Effector CD8-positive, alpha-beta T cell (primary cell): ENCODE measurements at places on chromosomes 11 and 22.

- DNase-seq: no peak
These were observed 524.1 kb downstream of the METTL15 start for GRCh38 chr11:28632338-28632737.

DNA sequence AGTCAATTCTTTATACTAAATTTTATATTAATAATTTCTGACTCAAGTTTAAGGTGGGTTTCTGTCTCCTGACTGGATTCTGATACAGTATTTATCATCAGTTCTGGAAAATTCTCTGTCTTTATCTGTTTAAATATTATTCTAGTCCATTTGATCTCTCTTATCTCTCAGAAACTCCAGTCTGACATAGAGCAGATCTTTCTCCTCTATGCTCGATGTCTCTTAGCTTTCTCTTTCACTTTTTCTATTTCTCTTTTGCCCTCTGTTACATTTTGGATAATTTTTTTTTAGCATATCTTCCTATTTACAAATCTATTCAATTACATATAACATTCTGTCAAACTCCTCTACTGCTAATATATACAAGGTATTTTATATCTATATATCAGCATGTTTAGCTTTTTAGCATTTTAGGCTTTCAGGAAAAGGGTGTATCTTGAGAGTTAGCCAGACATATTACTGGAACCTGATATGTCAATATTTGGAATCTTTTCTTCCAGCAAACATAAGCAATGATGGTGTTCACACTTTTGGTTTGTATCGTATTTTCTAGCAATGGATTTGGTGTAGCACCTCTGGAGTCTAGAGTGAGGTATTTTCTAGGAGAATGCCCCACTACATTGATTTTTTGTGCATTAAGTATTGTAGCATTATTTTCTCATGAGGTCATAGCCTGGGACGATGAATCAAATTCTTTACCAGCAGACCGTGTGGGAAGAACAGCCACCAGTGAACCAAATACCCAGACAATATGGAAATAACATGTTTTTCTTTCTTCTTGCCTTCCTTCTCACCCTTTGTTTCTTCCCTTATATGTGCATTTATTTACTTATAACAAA is 4.1 kb upstream of the NNMT start:
- DNase-seq: no peak

DNA sequence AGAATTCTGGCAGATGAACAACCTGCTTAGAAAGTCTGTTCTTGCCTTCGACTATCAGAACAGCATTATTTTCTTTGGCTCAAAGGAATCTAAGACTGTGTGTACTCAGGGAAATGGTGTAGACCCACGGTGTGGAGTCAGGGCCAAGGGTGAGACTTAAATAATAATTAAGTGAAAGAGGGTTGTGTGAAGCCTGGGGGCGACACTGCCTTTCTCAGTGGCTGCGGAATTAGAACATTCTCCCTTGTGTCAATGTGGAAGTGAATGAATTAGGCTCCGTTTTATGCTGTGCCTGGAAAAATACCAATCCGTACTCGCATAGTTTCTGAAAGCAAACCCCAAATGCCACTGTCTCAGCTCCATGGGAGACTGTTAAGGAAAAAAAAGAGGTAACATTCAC is 50.7 kb downstream of the NAV2 start:
- DNase-seq: no peak

DNA sequence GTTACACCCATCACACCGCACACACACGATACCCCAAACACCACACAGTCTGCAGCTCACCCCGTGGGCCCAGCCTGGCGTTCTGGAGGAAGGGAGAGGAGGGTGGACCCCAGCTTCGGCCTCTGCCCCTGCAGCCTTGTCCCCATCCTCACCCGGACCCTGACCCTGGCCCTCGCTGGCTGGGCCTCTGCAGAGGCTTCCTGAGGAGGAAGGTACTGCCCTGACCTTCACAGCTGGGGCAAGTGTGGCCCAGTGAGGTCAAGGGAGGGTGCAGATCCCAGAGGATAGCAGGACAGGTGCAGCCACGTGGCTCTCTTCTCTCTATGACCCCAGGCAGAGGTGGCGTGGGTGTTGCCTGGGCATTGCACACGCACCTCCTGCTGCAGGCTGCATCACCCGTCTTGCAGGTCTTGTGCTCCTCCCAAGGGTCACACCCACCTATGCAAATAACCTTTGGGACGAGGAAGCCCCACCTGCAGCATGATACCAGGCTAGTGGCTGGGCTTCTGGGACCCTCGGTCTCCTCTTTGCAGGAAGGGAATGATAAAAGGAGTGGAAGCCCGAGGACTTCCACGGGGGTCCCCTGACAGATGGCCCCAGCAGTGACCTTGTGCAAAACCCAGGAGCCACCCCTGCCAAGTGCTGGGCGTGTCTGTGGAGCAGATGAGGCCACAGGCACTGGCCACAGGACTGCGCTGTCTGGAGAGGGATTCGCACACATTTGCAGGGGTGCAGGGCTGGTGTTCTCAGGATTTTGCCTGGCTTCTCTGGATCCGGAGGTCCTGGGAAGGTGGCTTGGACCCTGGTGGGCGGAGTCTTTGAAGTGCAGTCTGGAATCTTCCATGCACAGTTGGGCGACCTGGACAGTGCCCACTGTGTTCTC is 1241.5 kb downstream of the BRD1 start:
- DNase-seq: no peak

DNA sequence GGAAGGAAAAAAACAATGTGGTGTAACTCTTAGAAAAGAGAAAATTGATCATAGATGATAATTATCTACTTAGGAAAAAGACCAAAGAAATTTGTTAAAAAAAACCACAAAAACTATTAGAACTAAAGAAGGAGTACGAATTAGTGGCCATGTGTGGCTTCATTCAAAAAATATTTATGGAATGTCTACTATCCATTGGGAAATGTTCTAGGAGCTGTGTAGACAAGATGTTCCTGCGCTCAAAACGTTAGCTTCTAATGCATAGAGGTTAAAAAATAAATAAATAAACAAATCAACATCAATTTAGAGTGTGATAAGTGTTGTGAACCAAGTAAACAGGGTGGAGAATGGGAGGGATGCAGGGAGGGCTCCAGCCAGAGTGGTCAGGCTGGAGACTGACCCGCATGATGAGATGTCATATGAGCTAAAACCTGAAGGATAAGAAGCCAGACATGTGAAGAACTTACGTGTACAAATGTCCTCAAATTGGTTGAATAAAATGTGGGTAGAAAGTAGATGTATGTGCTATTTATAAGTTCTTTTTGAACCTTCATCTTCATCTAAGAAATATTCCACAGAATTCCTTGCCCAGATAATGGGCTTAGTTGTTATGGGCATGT is 4.3 kb upstream of the EXPH5 start:
- no peak for DNase-seq

DNA sequence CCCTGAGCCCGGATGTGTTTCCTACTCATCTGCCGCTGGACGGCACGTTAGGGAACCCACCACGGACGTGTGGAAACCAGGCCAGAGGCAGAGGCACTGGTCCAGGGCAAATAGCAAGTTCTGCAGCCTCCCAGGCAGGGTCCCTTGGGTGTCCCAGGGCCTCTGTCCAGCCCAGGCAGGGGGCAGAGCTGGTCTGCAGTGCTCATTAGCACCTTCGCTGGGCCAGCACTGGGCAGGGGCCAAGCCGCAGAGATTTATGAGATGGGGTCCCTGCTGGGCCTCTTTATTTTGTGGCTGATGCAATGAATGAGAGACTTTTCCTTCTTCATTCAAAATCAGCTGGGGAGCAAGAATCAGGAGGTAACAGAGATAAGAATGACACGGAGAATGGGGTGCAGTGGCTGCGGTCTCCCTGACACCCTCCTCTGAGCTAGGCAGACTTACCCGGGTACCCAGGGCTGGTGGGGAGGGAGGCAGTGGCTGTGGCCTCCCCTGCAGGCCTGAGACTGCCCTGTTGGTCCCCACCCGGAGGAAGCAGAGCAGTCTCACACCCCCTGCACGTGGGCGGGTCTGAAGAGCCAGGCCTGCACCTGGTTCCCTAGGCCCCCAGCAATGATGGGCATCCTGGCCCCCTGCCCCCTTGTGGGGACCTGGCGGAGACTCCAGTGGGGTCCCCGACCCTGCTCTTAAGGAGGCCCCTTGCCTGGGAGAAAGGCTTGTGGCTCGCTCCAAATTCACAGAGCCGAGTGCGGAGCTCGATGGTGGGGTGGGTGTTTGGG is 14.0 kb upstream of the PARVG start:
- DNase-seq: no peak

- DNase-seq: no peak
These were observed 95.4 kb downstream of the TIMP3 start for GRCh38 chr22:32896891-32897290.

- DNase-seq: no peak
These were observed 108.2 kb downstream of the EMSY start for GRCh38 chr11:76552987-76553386.

- peak; percentile 5 for DNase-seq
These were observed 22.7 kb upstream of the XBP1 start for GRCh38 chr22:28822930-28823551.

GRCh38 chr11:64877390-64878222 is 815 bp downstream of the EHD1 start:
- no peak for DNase-seq

- no peak for DNase-seq
These were observed 4.2 kb upstream of the C11orf86 start for GRCh38 chr11:66970807-66971442.

DNA sequence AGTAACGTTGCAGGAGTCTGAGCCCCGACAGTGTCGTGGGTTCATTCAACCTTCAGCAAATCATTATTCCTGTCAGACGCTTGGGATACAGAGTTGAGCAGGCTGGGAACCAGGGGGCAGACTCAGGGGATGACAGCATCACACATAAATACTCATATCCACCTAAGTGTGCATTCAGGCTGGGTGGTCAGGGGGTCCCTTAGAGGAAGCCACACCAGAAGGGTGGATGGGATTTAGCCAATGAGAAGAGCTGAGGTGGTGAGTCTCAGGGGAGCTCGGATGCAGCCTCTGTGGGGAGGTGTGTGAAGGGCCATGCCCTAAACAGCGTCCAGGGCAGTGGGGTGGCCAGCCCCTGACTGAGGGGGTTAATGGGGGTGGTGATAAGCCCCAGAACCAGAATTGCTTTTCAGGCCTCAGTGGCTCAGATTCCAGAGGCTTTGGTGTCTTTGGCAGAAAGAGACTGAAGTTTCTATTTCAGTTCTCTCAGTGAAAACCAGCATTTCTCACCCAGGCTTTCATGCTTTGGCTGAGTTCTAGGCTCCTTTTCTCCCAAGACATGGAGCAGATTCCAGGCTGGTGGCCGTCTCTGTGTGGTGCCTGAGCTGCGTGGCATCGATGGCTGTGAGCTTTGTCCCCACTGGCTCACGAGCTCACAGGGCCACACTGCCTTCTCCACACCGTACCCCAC is 83.9 kb upstream of the CLDN5 start:
- DNase-seq: no peak

GRCh38 chr11:73315293-73316020 is 7.4 kb downstream of the ARHGEF17 start:
- DNase-seq: no peak

- no peak for DNase-seq
These were observed 34.1 kb downstream of the RSPH14 start for GRCh38 chr22:23107487-23108248.

DNA sequence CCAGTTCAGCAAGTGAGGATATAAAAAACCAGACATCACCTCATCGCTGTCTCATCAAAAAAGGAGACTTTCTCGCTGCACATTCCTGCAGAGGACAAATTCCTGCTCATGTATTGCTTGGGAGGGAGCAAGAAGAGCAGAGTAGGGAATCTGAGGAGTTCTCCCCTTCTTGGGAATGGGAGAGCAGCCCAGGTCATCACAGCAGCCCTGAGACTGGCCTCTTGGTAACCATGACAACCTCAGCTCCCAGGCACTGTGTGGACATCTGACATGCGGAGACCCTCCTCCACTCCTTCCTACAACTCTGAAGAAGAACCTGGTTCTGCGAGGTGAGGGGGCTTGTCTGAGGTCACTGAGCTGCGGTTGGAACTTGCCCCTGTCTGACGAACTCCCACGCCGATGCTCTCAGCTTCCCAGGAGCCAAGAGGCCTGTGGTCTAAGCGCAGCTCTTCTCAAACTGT is 17.9 kb downstream of the RFPL1 start:
- DNase-seq: no peak

DNA sequence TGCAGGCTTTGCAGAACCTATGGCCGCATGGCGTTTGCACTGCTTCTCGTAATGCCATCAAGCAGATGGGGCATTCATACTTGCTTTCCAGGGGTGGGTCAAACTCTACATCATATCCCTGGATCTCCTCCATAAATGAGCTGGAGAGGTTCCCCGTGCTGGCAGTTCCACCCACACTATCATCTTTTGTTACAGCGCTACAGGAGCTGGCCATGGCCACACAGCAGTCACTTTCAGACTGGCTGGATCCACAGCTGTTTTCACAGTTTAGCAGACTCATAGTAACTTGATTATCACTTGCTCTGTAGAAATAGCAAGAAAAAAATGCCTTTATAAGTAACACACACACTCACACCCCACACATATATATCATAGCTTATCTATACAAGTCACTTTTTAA is 8.8 kb downstream of the TRAF6 start:
- no peak for DNase-seq

DNA sequence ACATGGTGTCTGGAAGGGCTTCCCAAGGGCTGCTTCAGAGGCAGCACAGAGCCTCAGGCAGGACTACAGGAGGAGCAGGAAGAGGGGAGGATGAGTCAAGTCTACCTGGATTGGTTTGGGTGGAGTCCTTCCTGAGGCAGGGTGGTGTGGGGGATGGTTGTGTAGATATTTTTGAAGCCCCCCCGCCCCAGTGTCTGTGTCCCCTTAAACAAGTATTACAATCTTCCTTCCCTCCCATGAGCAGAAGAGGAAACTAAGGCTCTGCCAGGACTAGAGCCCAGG is 34.7 kb upstream of the FCHSD2 start:
- no peak for DNase-seq

GRCh38 chr11:112693781-112694180 is 267.4 kb upstream of the NCAM1 start:
- DNase-seq: no peak

DNA sequence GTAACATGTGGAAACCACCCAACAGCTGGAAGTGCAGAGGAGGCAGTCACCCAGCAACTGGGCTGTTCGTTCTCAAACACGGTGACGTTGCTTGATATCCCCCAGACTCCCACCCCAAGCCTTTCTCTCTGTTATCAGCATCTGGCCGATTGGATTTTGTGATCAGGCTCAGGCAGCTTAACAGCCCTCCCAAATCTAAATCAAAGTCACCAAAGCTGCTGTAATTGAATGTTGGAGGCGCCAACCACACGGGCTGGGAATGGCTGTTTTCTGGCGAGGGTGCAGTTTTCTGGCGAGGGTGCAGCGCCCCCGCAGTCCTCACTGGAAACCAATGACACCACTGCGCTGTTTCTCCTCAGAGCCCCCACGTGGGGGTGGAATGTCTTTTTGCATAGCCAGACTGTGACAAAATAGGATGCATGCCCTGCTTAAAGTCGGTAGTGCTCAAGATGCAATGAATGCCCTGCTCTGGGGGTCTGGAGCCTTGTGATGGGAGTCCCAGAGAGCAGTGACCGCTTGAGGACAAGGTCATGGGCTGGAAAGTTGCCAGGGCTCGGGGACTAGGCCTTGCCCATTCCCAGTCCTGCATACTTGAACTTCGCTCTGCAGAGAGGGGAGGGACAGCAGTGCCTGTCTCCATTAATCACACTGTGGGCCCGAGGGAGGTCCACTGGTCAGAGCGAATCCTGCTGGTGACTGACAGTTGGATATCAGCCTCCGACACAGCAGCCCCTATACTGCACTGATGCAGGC is 105.3 kb downstream of the MORC2 start:
- DNase-seq: no peak

- no peak for DNase-seq
These were observed 9.6 kb upstream of the UCP3 start for GRCh38 chr11:74018331-74019005.

- DNase-seq: no peak
These were observed 9.6 kb upstream of the CBLIF start for GRCh38 chr11:59854871-59855270.
